A549 (cell line): ENCODE measurements at places on chromosomes 5 and 9.

DNA sequence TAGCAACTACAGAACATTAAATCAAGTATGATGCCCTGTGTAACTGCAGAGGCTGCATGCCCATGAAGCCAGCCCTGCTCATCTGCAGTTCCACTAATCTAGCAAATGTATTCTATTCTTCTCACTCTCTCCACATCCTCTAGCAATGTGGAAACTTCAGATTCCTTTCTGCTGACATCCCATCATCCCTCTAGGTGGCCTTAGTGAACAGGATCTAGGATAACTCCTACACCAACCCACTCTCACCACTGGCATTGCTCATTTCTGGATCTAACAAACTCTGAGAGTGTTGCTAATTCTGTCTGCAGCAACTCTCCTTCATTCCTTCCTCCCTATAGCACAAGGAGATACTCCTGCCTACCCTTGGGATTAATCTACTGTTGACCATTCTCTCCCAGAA lies 80.8 kb downstream of the FAM81B start:
- DNase-seq = no peak

DNA sequence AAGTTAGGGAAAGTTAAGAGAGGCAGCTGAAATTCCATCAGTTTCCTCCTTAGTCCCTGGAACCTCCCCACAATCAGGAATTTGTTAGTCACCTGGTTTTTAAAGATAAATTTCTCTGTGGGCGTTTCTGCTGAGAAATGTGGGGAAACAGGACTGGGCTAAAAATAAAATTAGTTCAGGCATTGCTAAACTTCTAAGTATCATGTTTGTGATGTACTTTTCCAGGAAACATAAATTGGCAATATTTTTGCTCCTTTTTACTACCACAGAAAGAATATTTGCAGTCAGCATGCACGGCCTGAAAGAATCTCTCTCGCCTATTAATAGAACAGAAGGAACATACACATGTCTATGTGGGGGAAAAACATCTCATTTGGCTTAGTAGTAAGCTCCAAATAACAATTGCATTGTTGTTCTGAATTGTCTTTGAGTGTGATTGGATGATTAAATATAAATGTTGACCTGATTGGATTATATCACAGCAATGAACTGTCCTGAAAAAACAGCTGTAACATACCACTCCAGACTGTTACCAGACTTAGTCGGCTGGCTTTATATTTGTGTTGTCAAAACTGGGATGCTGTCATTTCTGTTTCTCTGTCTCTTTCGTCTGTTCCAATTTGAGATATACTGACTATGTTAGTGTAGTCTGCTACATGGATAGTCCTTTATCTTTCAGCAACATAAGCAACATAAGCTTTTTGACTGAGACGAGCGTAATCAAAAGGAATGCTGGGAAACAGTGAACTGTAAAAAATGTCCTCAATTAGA lies 12.9 kb downstream of the TJP2 start:
- DNase-seq = no peak

- peak; percentile 18 for DNase-seq
These were observed 475 bp downstream of the WDR5 start for GRCh38 chr9:134136118-134136995.

- no peak for DNase-seq
These were observed 31.3 kb downstream of the LHX6 start for GRCh38 chr9:122197426-122197825.

DNA sequence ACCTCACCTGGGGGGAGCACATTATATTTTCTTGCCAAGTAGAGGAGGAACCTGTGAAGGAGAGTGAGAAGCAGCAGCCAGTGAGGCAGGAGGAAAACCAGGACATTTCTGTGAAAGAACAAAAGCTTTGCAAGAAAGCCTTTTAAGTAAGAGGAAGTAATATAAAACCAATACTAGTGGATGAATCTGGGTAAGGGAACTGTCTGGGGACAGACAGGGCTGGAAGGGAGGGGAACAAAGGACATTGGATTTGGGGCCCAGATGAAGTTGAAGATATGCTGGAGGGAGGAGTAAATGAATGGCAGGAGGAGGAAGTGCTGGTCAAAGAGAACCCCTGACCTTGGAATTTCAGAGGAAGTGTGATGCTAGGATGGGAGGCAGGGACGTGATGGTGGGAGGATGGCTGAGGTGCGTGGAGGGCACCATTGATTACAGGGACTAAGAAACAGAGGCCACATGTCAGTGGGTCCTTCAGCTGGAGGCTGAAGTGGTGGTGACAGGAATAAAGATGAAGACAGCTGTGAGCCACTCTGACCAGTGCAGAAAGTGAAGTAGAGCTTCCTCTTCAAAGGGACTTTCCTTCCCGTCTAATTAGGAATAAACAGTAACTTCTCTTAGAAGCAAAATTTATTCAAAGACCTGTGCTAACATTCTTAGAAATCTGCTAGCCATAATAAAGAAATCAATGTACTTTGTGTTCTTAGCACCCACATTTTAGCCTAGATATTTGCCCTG lies 43.5 kb upstream of the FABP6 start:
- DNase-seq = no peak

DNA sequence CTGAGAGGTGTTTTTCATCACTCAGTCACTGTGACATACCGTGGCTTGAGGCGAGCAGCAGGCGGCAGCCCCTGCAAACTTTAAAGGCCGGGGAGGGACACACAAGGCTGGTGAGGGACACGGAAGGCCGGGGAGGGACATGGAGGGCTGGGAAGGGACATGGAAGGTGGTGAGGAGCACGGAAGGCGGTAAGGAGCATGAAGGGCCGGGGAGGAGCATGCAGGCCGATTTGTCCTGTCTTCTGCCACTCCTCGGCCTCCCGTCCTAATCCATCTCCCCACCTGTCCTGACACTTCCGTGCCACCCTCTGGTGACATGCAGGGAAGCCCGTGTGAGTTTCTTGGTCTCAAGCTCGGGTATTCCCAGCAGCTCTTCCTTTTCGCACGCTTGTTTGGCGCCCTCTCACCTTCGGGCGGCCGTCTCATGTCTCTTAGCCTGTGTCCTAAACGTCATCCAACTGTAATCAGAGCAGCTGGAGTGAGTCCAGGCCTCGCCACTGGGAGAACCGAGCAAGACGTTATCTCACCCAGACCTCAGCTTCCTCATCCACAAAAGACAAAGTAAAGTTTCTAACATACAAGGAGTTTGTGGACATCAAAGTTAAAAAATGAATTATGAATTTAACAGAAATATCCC lies 126.5 kb downstream of the MRPL36 start:
- no peak for DNase-seq

- DNase-seq = no peak
These were observed 212.0 kb downstream of the SREK1 start for GRCh38 chr5:66356011-66356565.

DNA sequence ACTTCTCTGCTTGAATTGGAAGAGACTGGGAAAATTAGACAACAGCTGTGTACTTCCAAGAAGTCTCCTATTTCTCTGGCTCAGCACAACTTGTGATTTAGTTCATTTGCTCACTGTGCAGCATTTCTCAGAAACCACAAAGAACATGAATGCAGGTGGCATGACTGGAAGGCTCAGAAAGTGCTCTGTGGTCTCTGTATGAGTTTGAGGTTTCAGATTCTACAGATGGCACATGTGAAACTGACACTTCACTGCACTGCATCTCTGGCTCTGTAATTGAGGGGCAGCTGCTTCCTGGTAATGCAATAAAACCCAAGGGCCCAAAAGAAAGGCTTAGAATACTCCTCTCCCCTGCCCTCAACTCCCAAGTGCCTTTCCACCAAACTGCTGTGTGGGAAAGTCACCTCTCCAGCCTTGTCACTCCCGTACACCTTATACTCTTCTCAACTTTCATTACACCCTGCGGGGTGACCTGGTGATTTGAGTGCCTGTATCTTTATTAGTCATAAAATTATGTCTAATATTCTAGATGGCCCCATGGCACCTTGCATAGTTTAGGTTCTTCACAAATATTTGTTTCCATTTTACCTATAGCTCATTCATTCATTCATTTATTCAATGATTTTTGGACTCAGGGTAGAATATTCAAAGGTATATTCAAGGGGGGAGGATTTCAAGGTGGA lies 82.5 kb downstream of the ESM1 start:
- DNase-seq = no peak

GRCh38 chr5:15615859-15616258 lies 115.9 kb downstream of the FBXL7 start:
- DNase-seq = no peak

DNA sequence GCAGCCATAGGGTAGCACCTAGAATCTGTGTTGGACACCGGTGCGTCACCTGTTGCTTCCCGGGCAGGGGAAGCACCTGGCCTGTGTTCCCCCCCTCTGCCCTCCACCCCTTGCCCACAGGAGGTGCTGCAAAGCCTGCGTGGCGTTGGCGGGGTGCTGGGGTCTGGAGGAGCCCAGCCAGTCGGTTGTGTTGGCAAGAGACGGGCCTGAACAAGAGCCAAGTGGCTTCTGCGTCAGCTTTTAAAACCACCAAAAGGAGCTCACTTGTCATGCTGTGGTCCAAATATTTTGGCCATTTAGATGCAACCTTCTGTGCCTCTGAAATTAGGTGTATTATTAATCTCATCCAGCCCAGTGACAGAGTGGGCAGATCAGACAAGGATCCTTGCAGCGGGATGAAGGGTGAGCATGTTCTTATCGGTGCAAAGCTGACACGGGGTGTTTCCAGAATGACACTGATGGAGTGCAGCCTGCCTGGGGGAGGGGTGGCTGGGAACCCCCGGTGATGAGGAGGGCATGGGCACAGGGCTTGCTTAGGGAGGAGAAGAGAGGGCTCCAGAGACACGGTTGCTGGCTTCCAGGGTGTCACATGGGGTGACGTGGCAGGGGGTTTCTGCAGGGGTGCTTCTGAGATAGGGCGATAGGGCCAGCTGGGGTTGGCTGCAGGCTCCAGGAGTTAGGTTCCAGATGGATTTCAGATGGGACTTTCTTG lies 9.7 kb upstream of the RXRA start:
- no peak for DNase-seq

GRCh38 chr9:4276856-4277255 lies 23.0 kb downstream of the GLIS3 start:
- no peak for DNase-seq

DNA sequence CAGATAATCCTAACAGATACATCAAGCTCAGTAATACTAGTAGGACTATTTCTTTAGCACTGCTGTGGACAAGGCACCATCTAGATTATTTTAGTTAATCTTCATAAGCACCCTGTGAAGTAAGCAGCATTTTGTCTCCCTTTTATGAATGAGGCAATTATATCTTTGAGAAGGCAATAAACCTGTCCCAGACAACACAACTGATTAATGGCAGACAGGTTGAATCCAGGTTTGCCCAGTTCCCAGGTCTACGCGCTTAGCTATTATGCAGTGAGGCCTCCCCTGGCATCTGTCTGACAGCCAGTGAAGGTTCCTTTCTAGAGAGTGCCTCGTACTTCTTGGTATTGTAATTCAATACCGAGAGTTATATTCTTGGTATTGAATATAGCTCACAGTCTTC lies 9.7 kb upstream of the LVRN start:
- no peak for DNase-seq

- no peak for DNase-seq
These were observed 184.0 kb downstream of the SLF1 start for GRCh38 chr5:94802450-94802849.

- no peak for DNase-seq
These were observed 125.5 kb upstream of the RAI14 start for GRCh38 chr5:34530637-34531036.

- DNase-seq = no peak
These were observed 140.5 kb upstream of the RUSC2 start for GRCh38 chr9:35349287-35349990.

GRCh38 chr5:116248432-116248831 lies 163.6 kb downstream of the COMMD10 start:
- DNase-seq = no peak

DNA sequence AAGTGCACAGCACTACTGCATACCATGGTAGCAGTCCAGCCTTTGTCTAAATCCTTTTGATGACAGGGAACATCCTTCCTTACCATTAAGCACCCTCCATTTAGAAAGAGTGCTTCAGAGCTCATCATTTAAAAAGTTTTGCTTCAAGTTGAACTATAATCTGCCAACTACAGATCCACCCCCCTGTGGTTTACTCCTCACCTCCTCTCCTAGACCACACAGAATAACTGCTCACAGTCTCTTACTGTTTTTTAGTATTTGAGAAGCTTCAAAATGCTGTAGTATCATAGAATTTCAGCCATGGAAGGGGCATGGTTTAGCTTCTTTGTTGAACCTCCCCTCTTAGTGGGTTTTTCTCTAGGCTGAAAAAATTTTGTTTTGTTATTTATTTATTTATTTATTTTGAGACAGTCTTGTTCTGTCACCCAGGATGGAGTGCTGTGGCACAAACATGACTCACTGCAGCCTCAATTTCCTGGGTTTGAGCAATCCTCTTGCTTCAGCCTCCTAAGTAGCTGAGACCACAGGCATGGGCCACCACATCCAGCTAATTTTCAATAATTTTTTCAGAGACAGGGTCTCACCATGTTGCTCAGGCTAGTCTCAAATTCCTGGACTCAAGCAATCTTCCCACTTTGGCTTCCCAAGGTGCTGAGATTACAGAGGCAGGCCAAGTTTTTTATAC lies 384.3 kb upstream of the RFX3 start:
- no peak for DNase-seq

DNA sequence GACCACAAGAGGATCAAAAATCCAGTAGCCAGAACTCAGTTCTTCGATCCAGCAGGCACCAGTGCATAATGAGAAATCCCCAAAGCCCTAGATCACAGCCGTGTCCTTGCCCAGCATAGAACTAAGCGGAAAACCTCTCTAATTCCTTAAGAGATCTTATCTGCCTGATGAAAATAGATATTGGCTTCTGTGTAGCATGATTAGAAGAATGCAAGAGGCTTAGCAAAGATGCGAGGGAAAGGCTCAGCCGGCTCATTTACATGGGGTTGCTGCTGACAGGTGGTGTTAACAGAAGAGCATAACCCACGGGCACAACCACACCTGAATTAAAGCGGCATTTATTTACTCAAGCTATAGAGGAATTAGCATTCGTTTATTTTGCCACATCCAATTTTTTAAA lies 400.0 kb upstream of the ADAMTS16 start:
- no peak for DNase-seq

GRCh38 chr9:87862536-87863268 lies 20.0 kb upstream of the SPATA31E1 start:
- DNase-seq = peak; percentile 73

DNA sequence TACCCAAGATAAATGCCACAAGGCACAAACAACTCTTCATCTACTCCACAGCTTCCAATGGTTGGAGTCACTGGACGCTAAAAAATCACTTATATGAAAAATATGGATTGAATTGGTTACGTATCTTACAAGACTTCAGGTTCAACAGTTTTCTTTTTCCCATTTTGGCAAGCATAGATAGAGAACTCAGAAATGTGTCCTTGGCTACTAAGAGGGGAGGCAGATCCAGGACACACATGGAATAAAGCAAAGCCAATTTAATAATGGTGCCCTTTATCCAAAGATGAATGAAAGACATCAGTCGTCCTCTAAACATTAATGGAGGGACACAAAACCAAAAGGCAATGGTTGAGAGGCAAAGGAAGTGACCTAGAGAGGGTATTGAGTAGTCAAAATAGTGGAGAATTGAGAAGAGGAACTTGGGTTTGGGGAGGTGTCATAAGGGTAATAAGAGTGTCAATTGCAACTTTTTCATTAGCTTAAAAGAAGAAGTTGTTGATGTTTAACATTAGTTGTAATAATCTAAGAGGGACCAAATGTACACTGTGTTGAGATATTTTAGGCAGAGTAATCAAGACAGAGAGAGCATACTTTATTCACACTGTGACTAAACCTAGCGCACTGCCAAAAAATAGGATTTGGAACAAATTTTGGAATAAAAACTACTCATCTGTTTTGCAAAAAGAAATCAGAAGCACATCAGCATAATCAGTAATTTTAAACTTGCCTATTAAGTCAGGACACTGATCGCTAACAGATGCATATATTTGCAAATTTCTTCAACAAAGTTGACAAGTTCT lies 308.2 kb downstream of the ARL15 start:
- DNase-seq = no peak
